ENCODE measurements at places on chromosomes 7 and 10.

GRCh38 chr7:94666879-94667587 lies 11.1 kb upstream of the SGCE start:
- DNase-seq = no peak

DNA sequence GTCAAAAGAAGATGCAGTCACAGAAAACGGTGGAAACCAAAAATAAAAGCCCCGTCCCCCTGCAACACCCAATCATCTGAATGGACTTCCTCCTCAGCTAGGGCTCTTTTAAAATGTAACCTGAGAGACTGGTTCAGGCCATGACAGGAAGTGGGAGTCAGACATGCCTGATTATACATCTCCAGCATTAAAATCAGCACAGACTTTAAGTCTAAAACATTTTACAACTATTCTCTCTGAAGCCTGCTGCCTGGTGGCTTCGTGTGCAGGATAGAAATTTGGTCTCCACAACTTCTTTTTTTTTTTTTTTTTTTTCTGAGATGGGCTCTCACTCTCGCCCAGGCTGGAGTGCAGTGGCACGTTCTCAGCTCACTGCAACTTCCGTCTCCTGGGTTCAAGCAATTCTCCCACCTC lies 30.3 kb downstream of the HACD1 start:
- DNase-seq = no peak

DNA sequence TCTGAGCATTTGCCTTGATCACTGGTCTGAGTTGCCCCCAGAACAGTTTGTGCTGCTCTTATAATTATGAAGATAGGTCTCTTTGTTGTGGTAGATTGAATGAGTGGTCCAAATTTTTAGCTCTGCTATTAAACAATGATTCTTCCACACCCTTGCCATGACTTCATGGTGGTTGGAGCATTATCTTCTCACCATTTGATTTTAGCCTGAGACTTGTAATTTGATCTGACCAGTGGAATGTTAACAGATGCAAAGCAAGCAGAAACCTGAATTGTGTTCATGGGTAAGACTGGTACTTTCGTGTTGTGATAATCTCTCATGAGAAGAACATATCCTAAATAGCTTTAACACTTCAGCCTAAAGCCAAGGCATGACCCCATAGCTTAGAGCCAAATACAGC lies 139.1 kb downstream of the TFPI2 start:
- DNase-seq = no peak

GRCh38 chr10:130999376-131000202 lies 311.9 kb downstream of the TCERG1L start:
- DNase-seq = no peak

DNA sequence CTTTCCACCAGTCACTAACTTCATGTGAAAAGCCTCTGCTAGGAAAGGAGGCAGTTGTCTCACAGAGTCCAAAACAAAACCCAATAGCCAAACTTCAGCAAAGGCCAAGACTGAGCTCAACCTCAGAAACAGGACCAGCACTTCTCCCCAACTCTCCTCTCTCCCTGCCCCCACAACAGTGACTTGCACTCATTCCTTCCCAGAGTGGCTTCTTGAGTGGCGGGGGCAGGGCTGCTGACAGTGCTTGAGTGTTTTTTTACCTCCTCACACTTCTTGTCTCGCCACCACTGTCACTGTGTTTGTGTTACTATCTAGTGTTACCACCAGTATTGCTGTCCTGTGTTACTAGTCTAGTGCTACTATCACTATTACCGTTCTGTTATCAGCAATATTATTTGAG lies 206.8 kb downstream of the KLF6 start:
- no peak for DNase-seq

Data from AG04450 (cell line).